CD4-positive, alpha-beta memory T cell (primary cell): ENCODE measurements at places on chromosomes 2 and 18. TPM values are rescaled to one million over a fixed set of nuclear protein-coding genes. Genes with fewer than 3 reads are reported as not detected.

DNA sequence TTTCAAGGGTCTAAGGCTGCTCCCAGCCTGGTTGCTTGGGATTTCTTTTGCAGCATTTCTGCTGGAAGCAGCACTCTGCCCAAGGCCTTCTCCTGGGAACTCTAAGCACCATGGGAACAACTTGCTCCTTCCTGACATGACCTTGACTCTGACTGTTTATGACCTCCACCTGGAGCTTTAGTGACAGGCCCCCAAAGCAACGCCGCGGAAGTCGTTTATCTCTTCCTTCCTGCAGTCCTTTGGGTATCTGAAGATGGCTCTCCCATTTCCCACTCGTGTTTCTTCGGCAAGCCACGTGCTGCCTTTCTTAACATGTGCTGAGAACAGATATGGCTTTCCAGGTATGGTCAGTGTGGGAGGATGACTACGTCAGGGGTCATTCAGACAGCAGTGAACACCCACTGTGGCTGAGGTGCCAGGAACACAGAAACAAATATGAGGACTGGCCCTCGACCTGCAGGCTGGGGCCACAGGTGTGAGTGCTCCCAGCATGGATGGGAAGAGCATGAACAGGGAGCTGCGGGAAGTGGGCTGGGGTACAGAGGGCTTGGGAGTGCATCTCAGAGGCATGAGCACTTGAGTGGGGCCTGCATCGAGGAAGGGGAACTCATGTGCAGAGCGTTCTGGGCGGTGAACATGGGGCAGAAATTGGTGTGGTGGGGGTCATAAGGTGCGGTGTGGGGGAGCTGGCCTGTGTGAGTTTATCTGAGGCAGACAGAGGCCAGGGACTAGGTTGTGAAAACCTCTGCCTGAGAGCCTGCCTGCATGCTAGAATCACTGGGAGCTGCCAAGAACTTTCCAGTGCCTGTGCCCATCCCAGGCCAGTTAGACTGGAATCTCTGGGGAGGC is 140.5 kb downstream of the TSN start:
- no peaks in the 10 kb centered on the region for H3K36me3 ChIP-seq
- no peaks in the 10 kb centered on the region for H3K27me3 ChIP-seq
- H3K4me1 ChIP-seq, result no peaks in the 10 kb centered on the region
- H3K27ac ChIP-seq, result no peak overlapping the region
- DNase-seq, result no peak

DNA sequence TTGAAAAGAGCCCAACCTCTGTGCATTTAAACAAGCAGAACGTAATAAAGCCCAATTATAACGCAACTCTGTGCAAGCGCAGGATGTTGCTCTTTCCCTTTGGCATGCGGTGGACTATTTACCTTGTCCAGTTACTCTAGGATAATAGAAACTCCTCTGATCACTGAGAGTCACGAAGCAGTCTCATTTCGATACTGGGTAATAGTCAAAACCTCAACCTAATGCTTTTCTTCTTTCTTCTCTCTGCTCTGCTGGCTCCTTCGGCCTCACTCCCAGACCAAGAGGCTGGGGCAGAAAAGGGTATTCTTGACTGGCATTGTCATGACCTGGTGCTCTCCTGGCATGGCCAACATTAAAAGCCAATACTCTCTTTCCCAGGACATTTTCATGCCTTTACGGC is 89.7 kb upstream of the GCFC2 start:
- DNase-seq, result no peak
- no peaks in the 10 kb centered on the region for H3K4me1 ChIP-seq
- no peaks in the 10 kb centered on the region for H3K27me3 ChIP-seq
- H3K36me3 ChIP-seq, result no peaks in the 10 kb centered on the region
- H3K27ac ChIP-seq, result no peak overlapping the region

GRCh38 chr2:4101936-4102335 is 398.6 kb downstream of the DCDC2C start:
- H3K27me3 ChIP-seq, result no peaks in the 10 kb centered on the region
- H3K4me3 ChIP-seq, result no peak overlapping the region
- no peaks in the 10 kb centered on the region for H3K36me3 ChIP-seq
- H3K27ac ChIP-seq, result no peak overlapping the region
- no peaks in the 10 kb centered on the region for H3K4me1 ChIP-seq

DNA sequence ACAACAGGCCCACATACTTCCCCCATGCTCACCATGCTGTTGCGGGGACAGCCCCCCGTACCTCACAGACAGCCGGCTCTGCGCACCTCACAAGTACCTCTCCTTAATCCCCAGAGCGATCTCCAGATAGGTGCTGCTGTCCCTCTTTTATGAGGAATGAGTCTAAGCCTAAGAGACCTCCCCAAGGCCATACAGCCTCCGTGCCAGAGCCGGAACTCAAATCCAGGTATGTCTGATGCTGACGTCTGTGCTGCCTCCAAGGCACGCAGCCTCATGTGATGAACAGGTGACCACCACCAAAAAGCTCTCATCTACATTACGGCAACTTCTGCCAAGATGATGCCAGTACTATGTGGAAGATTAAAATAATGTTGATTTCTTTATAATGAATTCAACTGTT is 85.2 kb downstream of the EIPR1 start:
- no peaks in the 10 kb centered on the region for H3K4me1 ChIP-seq
- H3K36me3 ChIP-seq, result no peaks in the 10 kb centered on the region
- no peak for DNase-seq
- no peak overlapping the region for H3K4me3 ChIP-seq
- no peak overlapping the region for H3K27ac ChIP-seq
- no peaks in the 10 kb centered on the region for H3K27me3 ChIP-seq

DNA sequence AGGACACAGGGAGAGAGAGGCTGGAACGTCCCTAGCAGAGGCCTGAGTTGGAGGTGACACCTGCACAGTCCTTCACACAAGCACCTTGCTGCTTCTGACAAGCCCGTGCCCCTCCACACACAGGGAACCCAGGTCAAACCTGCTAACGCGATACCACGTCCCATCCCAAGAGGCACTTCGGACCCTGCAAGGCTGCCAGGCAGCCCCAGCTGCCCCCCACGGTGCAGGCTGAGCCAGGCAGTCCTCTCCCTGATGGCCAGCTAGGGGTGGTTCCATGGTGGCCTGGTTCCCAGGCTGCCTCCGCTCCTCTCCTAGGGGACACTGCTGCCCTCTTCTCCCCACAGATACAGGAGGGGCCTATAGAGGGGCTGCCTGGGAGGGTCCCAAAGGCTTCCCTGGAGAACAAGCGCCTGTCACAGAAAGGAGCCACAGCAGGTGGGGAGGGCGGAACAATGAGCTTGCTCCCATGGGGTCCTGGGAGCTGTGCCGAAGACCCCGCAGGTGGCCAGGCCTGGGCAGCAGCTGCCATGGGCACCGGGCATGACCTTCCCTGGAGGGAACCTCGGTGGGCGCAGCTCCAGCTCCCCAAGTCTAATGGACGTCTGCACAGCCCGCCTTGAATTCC is 434.2 kb upstream of the MYT1L start:
- H3K27ac ChIP-seq, result no peak overlapping the region
- H3K4me1 ChIP-seq, result no peaks in the 10 kb centered on the region
- no peak overlapping the region for H3K4me3 ChIP-seq
- DNase-seq, result no peak
- no peaks in the 10 kb centered on the region for H3K36me3 ChIP-seq
- H3K27me3 ChIP-seq, result no peaks in the 10 kb centered on the region

DNA sequence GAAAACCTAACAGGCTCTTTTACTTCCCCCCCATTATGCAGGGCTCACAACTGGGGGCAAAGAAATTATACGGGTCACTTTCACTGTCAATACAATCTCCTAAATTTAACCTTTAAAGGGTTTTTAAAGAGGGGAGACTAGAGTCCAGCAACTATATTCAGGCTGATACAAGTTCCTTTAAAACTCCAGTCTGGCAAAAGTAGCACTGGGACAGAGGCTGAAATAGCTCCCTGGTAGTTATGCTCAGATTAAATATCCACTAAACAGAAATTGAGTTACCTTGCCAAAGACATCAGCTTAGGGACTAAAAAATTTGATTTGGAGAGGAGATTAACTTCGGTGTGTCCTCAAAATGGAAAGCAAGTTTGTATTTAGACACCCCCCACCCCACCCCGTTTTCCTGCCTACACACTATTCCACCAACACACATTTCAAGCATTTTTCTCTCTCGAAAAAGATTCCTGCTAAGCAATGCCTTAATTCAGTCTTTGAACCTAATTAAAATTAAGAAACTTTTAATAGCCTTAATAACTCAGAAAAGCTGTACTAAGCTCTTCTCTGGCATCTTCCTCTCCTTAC is 127.2 kb downstream of the OSBPL1A start:
- H3K36me3 ChIP-seq, result no peaks in the 10 kb centered on the region
- H3K27me3 ChIP-seq, result no peaks in the 10 kb centered on the region
- no peak overlapping the region for H3K4me3 ChIP-seq
- DNase-seq, result no peak
- peaks cover 5% of the 10 kb centered on the region for H3K4me1 ChIP-seq

DNA sequence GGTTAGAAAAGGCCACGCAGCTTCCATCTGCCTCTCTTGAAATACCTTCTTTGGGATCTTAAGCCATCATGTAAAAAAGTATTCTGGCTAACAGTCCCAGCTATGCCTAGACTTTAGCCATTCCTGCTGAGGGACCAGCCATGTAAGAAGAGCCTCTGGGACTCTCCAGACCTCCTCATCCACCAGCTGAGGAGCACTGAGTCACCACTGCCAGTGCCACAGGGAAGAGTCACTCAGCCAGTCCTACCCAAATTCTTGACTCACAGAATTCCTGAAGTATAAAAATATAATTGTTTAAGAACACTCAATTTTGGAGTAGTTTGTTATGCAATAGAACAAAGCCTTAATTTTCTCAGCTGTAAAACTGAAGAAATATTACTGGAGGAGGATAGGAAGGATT is 436.7 kb downstream of the ZEB2 start:
- no peak for DNase-seq
- no peak overlapping the region for H3K4me3 ChIP-seq
- no peaks in the 10 kb centered on the region for H3K27me3 ChIP-seq
- H3K4me1 ChIP-seq, result no peaks in the 10 kb centered on the region

DNA sequence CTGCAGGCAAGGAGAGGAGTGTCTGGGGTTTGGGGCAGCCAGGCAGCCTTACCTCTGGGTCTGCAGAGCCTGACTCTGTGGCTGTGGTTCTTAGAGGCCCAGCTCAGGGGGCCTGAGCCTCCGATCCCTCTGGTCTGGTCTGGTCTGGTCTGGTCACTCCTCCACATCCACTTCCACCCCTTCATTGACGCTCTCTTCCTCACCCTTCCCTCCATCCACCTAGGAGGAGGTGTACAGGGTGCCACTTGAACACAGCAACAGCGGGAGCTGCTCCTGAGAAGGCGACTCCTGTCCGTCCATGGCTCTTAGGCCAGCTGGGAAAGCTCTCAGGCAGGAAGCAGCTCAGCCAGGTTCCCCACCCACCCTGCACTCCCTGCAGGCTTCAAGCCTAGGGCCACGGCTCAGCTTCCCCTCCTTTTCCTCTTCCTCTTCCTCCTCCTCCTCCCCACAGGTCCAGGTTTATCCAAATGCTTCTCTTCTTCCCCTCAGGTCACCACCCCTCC is 16.9 kb downstream of the GPR55 start:
- no peaks in the 10 kb centered on the region for H3K36me3 ChIP-seq
- H3K27ac ChIP-seq, result no peak overlapping the region
- DNase-seq, result no peak
- H3K4me1 ChIP-seq, result peaks cover 17% of the 10 kb centered on the region
- no peaks in the 10 kb centered on the region for H3K27me3 ChIP-seq
- H3K4me3 ChIP-seq, result no peak overlapping the region

DNA sequence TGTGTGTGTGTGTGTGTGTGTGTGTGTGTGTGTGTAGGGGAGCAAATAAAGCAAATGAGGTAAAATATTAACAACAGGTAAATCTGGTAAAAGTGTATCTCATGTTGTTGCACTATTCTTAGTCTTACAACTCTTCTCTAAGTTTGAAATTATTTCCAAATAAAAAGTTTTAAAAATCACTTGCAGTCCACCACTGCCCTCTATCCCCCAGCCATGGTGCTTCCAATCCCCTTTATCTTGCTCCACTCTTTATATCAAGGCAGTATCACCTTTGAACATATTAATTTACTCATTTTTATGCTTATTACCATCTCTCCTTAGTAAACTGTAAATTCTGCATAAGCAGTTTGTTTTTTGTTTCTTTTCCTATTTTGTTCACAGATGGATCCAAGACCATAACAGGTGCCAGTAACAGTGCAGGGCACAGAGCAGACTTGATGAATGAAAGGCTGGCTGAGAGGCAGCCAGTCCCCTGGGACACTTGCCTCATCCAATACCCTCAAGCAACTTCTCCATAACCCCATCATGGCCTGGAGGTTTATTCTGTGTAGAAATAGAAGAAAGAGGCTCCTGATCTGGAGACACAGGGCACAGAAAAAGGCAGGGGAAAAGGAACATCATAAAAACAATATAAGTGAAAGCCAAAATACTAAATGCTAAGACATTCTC is 67.6 kb downstream of the LDAH start:
- H3K27me3 ChIP-seq, result no peaks in the 10 kb centered on the region
- DNase-seq, result no peak
- H3K4me3 ChIP-seq, result no peak overlapping the region
- H3K27ac ChIP-seq, result no peak overlapping the region
- no peaks in the 10 kb centered on the region for H3K36me3 ChIP-seq
- H3K4me1 ChIP-seq, result no peaks in the 10 kb centered on the region

GRCh38 chr2:83959266-83959665 is 499.8 kb downstream of the SUCLG1 start:
- no peaks in the 10 kb centered on the region for H3K4me1 ChIP-seq
- H3K4me3 ChIP-seq, result no peak overlapping the region
- no peak overlapping the region for H3K27ac ChIP-seq
- H3K27me3 ChIP-seq, result no peaks in the 10 kb centered on the region

- no peak overlapping the region for H3K4me3 ChIP-seq
- H3K36me3 ChIP-seq, result peaks cover 74% of the 10 kb centered on the region
- no peak overlapping the region for H3K27ac ChIP-seq
- no peak for DNase-seq
- H3K4me1 ChIP-seq, result peaks cover 80% of the 10 kb centered on the region
Observed at GRCh38 chr2:216117561-216118340, 8.6 kb downstream of the XRCC5 start.

GRCh38 chr2:26566081-26566375 is 75.1 kb downstream of the CIB4 start:
- H3K27ac ChIP-seq, result no peak overlapping the region
- no peak for DNase-seq
- peaks cover 11% of the 10 kb centered on the region for H3K4me1 ChIP-seq
- H3K27me3 ChIP-seq, result peaks cover 23% of the 10 kb centered on the region

- no peak overlapping the region for H3K27ac ChIP-seq
- no peaks in the 10 kb centered on the region for H3K36me3 ChIP-seq
- no peak overlapping the region for H3K4me3 ChIP-seq
- H3K4me1 ChIP-seq, result no peaks in the 10 kb centered on the region
Observed at GRCh38 chr2:130845505-130846085, 8.9 kb downstream of the ARHGEF4 start.

- H3K4me1 ChIP-seq, result peaks cover 20% of the 10 kb centered on the region
- DNase-seq, result no peak
- H3K27me3 ChIP-seq, result peaks cover 27% of the 10 kb centered on the region
Observed at GRCh38 chr2:45000341-45000901, 8.8 kb downstream of the SIX2 start.

- no peaks in the 10 kb centered on the region for H3K36me3 ChIP-seq
- H3K27ac ChIP-seq, result no peak overlapping the region
- no peak overlapping the region for H3K4me3 ChIP-seq
- DNase-seq, result no peak
- H3K4me1 ChIP-seq, result no peaks in the 10 kb centered on the region
Observed at GRCh38 chr2:214543386-214543955, 132.6 kb downstream of the VWC2L start.

GRCh38 chr18:54616220-54616848 is 25.3 kb downstream of the DYNAP start:
- H3K4me3 ChIP-seq, result no peak overlapping the region
- no peaks in the 10 kb centered on the region for H3K27me3 ChIP-seq
- no peaks in the 10 kb centered on the region for H3K36me3 ChIP-seq
- H3K27ac ChIP-seq, result no peak overlapping the region

Gene DUSP19
- 1.4 TPM for polyA plus RNA-seq

Gene SLC40A1
- 98.3 TPM for polyA plus RNA-seq

Gene SH3RF3
- polyA plus RNA-seq, result not detected

Gene MEP1B
- not detected for polyA plus RNA-seq

Gene LONRF2
- 0.29 TPM for polyA plus RNA-seq

Gene SP140L
- polyA plus RNA-seq, result 24.1 TPM

Gene KATNAL2
- not detected for polyA plus RNA-seq
